DMS153 (cell line): ENCODE measurements at places on chromosomes 3 and 15.

DNA sequence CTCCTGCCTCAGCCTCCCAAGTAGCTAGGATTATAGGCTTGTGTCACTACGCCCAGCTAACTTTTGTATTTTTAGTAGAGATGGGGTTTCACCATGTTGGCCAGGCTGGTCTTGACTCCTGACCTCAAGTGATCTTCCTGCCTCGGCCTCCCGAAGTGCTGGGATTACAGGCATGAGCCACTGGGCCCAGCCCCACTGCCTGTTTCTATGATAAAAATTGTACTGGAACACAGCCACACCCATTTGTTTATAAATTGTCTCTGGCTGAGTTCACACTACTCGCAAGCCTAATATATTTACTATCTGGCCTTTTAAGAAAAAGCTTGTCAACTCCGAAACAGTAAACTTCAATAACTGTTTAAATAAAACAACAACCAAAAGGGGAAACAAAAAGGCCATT, 309.4 kb upstream of the WNT5A start:
- no peak for DNase-seq

DNA sequence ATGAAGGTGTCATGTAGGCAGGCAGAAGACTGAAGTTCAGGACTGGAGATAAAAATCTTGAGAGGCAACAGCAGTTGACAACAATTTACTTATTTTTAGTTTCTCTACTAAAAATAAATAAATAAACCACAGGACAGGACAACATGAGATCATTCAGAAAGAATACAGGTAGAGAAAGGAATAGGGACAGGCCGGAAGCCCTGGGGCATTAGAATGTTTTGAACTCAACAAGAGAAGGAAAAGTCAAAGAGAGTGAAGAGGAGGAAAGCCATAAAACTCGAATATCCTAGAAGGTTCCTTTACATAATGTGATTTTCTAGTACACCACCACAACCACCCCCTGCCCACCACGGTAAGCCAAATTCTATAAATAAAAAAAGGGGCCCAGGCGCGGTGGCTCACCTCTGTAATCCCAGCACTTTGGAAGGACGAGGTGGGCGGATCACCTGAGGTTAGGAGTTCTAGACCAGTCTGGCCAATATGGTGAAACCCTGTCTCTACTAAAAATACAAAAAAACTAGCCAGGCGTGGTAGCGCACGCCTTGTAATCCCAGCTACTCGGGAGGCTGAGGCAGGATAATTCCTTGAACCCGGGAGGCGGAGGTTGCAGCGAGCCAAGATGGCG, 4.7 kb downstream of the PIK3CB start:
- no peak for DNase-seq

DNA sequence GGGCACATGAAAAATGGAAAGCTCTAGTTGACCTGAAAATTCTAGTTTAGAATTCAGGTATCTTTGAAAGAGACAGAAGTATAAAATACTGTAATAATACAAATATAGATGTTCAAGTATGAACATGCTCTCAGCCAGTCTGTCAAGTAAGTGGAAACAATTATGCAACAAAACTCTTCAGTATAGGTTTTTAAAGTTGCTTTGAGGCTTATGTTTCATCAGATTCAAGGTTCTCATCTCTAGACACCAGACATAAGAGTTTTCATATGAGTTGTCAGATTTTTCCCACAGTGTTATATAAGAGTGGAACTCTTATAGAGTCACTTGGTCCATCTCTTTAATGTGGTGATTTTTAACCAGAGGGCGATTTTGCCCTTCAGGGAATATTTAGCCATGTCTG, 22.0 kb downstream of the CMSS1 start:
- no peak for DNase-seq

DNA sequence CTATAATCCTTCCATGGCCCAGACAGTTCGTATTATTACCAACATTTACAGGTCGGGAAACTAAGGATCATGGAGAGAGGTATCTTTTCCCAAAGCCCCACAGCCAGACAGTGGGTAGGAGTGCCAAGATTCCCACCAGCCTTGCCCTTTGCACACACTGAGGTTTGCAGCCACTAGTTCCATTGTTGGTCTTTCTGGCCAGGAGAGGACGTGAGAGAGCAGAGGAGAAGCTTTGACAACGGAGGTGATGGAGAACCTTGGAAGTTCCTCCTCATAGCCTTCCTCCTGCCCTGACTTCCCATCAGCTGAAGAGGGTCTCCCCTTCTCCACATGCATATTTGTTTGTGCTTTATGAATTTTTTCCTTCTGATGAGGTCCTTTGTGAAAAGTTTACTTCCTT, 50.5 kb upstream of the PLCL2 start:
- DNase-seq, result no peak

DNA sequence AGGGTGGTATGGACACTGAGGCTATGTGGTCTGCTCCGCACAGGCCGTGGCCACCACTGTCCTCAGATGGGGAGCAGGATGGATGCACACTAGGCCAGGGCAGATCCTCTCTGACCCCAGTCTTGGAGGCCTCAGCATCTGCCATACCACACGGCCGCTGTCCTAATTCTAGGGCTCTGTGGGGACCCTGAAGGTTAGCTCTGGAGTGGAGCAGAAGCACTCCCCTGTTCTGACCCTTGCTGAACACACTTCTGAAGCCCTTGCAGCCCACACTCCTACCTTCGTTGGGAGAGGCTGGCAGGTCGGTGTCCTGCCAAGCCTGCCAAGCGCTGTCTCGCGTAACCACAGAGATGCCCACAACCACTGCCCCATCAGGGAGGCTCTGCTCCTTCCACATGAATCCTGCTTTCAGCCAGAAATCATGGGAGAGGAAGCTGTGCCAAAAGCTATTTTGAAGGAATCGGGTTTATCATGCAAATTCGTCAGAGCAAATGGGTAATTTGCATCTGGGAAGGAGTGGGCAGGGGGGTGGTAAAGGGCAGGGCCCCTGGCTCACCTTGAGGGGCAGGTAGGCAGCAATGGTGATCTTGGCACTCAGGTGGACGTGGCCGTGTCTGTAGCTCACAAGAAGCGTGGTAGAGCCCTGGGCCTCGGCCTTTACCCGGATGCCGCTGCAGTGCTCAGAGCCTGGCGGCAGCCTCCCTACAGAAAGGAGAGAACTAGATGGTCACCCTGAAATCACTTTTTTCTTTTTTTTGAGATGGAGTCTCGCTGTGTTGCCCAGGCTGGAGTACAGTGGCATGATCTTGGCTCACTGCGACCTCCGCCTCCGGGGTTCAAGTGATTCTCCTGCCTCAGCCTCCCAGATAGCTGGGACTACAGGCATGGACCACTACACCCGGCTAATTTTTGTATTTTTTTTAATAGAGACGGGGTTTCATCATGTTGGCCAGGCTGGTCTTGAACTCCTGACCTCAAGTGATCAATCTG, 54.4 kb downstream of the NUP210 start:
- DNase-seq, result no peak
